ENCODE measurements at places on chromosomes 1 and 21.

DNA sequence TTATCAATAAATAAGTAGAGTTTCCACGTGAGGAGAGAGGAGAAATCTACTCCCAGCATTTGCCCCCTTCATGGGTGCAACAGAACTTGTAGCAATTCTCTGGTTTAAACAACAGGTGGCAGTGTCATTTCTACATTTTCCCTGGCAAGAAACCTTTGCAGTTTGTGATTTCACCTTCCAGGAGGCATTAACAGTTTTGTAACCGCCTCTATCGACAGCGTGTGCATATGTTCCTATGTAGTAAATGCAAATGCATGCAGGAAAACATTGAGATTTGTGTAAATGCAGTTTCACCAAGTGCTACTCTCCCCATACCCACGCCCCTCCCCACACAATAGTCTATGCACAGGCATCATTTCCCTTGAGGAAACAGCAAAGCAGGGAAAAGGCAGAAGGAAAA lies 494.7 kb downstream of the SMYD3 start:
- DNase-seq = peak; percentile 62

DNA sequence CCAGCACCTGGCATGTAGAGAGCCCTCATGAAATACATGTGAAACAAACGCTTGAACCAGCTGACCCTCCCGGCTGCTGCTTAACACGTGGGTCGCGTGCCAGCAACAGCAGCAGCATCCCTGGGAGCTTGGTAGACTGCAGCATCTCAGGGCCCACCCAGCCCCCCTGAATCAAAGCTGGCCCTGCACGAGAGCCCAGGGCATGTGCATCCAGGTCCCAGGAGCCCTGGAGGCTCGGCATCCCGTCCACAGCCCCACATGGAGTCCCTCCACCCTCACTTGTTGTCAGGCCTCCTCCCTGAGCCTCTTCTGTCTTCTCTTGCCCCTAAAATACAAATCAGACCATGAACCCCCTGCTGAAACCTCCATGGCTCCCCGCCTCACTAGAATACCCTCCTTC lies 123.1 kb downstream of the MATN1 start:
- no peak for DNase-seq

- DNase-seq = no peak
Measured at GRCh38 chr1:52056937-52057231, 789 bp downstream of the BTF3L4 start.

DNA sequence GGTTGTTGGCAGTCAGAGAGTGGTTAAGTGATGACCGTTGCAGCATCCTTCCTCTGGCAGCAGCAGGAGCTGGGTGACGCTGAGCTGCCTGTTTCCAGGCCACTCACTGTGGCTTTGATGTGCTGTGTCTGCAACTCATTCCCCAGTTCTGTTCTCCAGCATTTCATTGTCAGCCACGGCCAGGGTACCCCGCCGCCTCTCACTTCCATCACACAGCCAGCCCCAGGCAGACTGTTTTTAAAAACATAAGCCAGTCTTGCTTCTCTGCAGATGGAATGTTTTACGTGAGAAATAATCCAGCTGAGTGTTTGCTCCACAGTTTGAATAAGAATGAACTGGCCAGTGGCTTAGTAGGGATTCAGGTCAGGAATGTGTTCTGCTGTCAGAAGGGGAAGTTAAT lies 21.5 kb upstream of the ST6GALNAC3 start:
- no peak for DNase-seq

- no peak for DNase-seq
Measured at GRCh38 chr1:53704304-53704703, 34.7 kb downstream of the GLIS1 start.

- DNase-seq = no peak
Measured at GRCh38 chr21:40169971-40170370, 302.7 kb downstream of the PCP4 start.

Data from hematopoietic multipotent progenitor cell treated with erythropoietin and hydrocortisone succinate and interleukin-3 and kit ligand, for 8 days (in vitro differentiated cells).